Kidney epithelial cell (primary cell): ENCODE measurements at places on chromosomes 5 and 9. TPM values are rescaled to one million over a fixed set of nuclear protein-coding genes. Genes with fewer than 3 reads are reported as not detected.

Gene PLGRKT
- total RNA-seq = 28.5 and 39.2 TPM in 2 replicates

Gene TAF11L10
- not detected in 2 replicates for total RNA-seq

GRCh38 chr9:1581926-1582325 is 433.2 kb upstream of the SMARCA2 start:
- no peak for DNase-seq

- DNase-seq = no peak
Measured at GRCh38 chr5:135477613-135478066, 25.5 kb upstream of the TIFAB start.

- DNase-seq = no peak
Measured at GRCh38 chr5:119379942-119380547, 24.2 kb downstream of the TNFAIP8 start.
